ENCODE measurements at places on chromosomes 2 and 18. TPM values are rescaled to one million over a fixed set of nuclear protein-coding genes. Genes with fewer than 3 reads are reported as not detected.

The CHRND gene
- total RNA-seq: not detected

The TCF23 gene
- not detected for total RNA-seq

The CPO gene
- not detected for total RNA-seq

The CNRIP1 gene
- total RNA-seq: 39.7 TPM

The MAL gene
- total RNA-seq: not detected
